ENCODE measurements at places on chromosomes 2 and 18.

- DNase-seq, result no peak
Measured at GRCh38 chr18:75407468-75408437, 19.8 kb downstream of the SMIM21 start.

- no peak for DNase-seq
Measured at GRCh38 chr2:73053316-73054114, 18.0 kb downstream of the SFXN5 start.

DNA sequence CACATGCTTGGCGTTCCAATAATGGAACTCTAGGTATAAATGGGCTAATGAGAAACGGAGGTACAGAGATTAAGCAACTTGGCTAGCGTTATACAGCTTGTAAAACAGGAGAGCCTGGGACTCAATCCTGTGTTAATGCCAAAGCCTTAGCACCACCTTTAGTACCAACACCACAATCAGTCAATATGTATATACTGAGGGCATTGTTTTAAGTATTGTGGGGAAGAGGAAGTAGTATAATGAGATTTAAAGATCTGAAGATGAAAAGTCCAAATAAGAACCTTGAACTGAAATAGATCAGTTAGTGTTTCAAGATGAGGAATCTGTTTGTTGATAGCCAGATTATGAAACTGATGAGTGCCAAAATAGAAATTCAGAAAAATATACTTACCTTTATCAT, 8.1 kb downstream of the MARS2 start:
- DNase-seq, result no peak

DNA sequence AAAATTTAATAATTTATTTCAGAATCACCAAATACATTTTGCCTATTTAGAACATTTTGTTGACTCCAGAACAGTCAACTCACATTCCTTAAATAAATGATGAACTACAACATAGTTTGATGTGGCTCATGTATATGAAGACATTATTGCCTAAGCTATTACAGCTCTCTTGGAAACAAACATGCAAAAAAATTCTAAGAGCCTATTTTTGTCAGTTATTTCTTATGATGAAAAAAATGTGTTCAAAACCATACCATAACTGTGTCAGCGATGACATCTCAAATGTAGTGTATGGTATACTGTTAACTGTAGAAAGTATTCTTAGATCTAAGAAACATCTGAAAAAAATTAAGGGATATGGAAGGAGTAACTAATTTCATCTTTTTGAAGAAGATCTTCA, 6.3 kb upstream of the EMILIN2 start:
- no peak for DNase-seq

Measured in RPMI8226 (cell line).